ENCODE measurements at places on chromosomes 11 and 22.

DNA sequence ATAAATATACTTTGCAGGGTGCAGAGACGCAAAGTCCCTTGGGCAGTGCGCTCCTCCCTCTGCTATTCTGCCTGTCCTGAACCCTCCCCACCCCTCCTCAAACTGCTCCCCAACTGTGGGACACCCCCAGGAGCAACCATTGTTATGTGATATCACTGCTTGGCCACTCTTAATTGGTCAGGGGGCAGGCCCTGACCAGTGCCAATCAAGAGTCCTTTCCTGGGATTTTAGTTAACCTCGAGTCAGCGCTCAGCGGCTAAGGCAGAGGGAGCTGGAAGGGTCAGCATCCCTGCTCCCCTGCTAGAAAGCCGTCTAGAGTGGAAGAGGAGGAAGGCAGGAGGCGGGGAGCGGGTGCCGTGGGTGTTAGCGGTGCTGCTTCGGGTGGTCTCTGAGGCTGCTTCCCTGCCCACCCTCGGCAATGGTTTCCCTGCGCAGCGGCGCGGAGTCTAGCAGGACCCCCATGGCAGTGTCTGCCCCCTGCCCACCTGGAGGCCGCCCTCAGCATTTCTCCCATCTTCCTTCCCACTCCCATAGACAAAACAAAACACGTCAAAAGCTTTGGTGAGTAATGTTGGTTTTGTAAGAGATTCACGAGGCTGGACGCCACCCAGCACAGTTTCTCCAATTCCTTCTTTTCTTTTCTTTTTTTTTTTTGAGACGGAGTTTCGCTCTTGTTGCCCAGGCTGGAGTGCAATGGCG is 38.4 kb upstream of the A4GALT start:
- DNase-seq = no peak

DNA sequence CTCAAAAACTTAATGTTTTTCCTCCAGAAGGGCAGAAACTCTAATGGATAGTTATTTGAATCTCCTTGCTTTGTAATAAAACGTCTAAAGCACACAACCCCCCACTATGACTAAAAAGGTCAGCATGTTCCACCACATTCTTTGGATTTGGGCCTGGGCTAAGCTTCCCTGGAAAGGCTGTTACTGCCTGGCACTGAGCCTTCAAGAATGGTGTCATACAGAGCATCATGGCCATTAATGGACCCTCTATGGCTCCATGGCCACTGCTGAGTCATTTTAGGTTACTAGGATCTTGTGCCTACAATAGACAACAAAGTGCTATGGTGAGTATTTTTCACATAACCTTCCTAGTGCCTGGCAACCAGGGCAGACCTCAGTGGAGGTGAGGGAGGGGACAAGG is 242.6 kb upstream of the FAT3 start:
- DNase-seq = peak; percentile 94

- no peak for DNase-seq
Measured at GRCh38 chr11:100673063-100673462, 14.0 kb upstream of the ARHGAP42 start.

GRCh38 chr11:1571760-1572196 is 293 bp downstream of the DUSP8 start:
- no peak for DNase-seq

DNA sequence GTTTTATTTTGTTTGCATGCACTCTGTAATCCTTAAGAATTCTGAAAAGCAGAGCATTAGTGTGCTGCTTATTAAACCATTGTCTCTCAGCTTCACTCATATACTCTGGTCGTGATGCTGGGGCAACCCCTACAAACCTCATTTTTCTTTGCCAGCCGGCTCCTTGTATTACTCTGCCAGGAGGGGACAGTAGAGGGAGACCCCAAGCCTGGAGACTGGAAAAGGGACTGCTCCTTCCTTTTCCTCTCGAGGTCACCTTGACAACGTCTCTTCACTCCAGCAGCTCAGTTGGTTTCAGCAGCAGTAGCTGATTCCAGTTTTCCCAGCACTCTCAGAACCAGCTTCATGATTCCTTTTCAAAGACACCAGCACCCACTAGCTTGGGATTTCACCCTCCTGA is 2.8 kb upstream of the JHY start:
- no peak for DNase-seq

DNA sequence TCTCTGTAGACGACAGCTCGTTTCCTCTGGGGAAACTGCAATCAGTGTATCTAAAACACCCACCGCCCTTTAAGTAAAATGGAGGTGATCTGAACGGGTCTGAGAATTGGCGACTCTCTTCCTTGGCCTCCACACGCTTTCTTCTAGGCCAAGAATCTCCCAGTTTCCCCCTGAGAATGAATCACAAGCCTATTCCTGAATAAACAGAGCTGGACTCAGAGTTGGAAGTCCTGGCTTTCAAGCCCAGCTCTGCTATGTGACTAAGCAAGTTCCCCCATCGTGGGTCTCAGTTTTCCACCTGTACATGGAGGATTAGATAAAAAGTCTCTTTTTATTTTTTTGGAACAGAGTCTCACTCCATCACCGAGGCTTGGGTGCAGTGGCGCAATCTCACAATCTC is 200.4 kb downstream of the MN1 start:
- no peak for DNase-seq

All from ascending aorta (tissue), 2 donors.